ENCODE measurements at places on chromosomes 5 and 9. TPM values are rescaled to one million over a fixed set of nuclear protein-coding genes. Genes with fewer than 3 reads are reported as not detected.

GRCh38 chr5:57671371-57671770 is 188.8 kb upstream of the ACTBL2 start:
- DNase-seq = no peak
- H3K27ac ChIP-seq = no peak overlapping the region
- no peak overlapping the region for H3K4me3 ChIP-seq
- H3K27me3 ChIP-seq = no peaks in the 10 kb centered on the region

- no peak for DNase-seq
- no peaks in the 10 kb centered on the region for H3K36me3 ChIP-seq
- H3K4me1 ChIP-seq = no peaks in the 10 kb centered on the region
- H3K27ac ChIP-seq = no peak overlapping the region
- no peaks in the 10 kb centered on the region for H3K27me3 ChIP-seq
These were observed 181.8 kb upstream of the MEF2C start for GRCh38 chr5:89064736-89065135.

GRCh38 chr9:71791875-71792274 is 23.6 kb upstream of the CEMIP2 start:
- H3K4me1 ChIP-seq = no peaks in the 10 kb centered on the region
- no peaks in the 10 kb centered on the region for H3K27me3 ChIP-seq
- H3K36me3 ChIP-seq = no peaks in the 10 kb centered on the region
- DNase-seq = no peak
- no peak overlapping the region for H3K4me3 ChIP-seq

DNA sequence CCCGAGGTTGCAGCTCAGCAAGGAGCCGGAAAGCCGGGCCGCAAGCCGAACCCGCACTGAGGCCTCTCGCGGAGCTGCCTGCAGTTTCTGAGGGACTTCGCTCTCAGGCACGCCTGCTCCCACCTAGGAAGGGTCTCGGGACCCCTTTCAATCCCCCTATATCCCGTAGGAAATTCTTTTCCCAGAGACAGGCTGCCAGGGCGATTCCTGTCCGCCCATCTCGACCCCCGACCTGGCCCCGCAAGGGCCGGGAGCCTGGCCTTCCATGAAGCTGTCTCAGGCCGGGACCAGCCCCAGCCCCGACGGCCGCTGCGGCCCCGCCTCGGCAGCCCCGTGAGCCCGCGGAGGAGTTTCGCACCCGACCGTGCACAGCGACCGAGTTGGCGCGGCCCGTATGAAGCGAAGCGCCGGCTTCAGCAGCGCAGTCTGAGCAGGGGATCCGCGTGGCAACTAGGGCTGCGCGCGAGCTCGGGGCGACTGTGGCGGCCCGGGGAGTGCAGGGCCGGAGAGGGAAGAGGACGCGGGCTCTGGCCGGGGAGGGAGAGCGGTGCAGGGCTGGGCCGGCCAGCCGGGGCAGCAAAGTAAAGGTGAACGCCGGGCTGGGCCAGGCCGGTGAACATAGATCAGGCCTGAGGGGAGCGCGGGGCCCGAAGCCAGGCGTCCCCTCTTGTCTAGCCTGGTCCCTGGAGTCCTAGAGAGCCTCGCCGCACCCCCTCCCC is 977 bp upstream of the PRDM12 start:
- H3K27ac ChIP-seq = no peak overlapping the region
- H3K36me3 ChIP-seq = peaks cover 3% of the 10 kb centered on the region
- peak; percentile 50 for DNase-seq
- no peaks in the 10 kb centered on the region for H3K4me1 ChIP-seq
- peaks cover 93% of the 10 kb centered on the region for H3K27me3 ChIP-seq

- H3K36me3 ChIP-seq = no peaks in the 10 kb centered on the region
- H3K4me1 ChIP-seq = no peaks in the 10 kb centered on the region
- H3K27me3 ChIP-seq = no peaks in the 10 kb centered on the region
- no peak overlapping the region for H3K27ac ChIP-seq
- no peak for DNase-seq
These were observed 124.7 kb upstream of the LIFR start for GRCh38 chr5:38681029-38681706.

DNA sequence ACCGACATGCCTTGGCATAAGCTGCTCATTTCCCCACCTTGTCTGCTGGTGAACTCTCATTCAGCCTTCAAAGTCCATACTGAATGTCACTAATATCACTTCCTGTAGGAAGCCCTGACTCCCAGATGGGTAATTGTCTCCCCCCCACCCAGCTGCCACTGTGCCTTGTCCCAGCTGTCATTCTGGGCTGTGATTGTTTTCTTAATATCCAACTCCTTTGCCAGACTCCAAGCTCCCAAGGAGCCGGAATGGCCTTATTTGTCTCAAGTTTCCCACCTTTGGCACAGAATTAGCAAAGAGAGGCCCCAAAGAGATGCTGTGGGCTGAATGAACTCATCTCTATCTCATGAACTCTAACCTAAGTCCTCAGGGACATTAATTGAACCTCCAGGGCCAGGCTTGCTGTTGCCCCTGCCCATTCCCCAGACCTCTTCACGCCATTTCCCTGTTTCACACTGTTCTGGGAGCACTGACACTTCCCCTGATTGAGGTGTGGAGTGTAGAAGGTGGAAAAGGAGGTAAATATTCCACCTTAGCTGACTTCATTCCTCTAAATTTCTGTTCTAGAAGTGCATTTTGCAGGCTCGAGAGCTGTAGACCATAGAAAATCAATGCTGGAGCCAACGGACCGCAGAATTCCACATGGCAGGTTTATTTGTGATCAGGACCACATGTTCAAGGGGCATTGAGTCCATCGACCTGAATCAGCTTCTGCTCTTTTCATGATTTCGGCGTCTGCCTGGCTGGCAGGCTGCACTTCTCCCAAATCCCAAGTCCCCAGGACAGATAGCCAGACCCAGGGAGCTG is 4.9 kb upstream of the SH3PXD2B start:
- H3K4me1 ChIP-seq = no peaks in the 10 kb centered on the region
- H3K27ac ChIP-seq = no peak overlapping the region
- DNase-seq = no peak
- no peaks in the 10 kb centered on the region for H3K27me3 ChIP-seq
- peaks cover 8% of the 10 kb centered on the region for H3K36me3 ChIP-seq

GRCh38 chr5:82861701-82862100 is 215.5 kb downstream of the TMEM167A start:
- no peak overlapping the region for H3K27ac ChIP-seq
- H3K4me3 ChIP-seq = no peak overlapping the region
- no peaks in the 10 kb centered on the region for H3K4me1 ChIP-seq
- no peaks in the 10 kb centered on the region for H3K36me3 ChIP-seq

The BARX1 gene
- 1.2 TPM for total RNA-seq

DNA sequence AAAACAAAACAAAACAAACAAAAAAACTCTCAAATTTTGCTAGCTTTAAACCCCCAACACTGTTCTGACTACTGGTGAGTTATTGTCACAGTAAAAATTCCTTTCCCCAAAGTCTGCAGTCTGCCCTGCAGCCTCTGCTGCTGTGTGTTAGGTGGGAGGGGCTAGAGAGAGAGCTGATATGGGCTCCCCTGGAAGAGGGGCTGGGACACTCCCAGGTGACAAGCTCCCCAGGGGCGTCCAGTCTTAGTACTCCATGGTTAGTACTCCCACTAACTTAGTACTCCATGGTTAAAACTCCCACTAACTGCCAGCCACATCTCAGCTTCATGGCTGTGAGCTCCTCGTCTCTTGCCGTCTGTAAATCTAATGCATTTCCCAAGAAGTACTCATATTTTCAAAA is 191.9 kb downstream of the FANCC start:
- H3K36me3 ChIP-seq = no peaks in the 10 kb centered on the region
- peaks cover 10% of the 10 kb centered on the region for H3K4me1 ChIP-seq
- no peaks in the 10 kb centered on the region for H3K27me3 ChIP-seq
- no peak overlapping the region for H3K4me3 ChIP-seq
- no peak overlapping the region for H3K27ac ChIP-seq
- peak; percentile 26 for DNase-seq

GRCh38 chr9:130288926-130289690 is 23.5 kb downstream of the HMCN2 start:
- peaks cover 49% of the 10 kb centered on the region for H3K36me3 ChIP-seq
- no peaks in the 10 kb centered on the region for H3K27me3 ChIP-seq
- no peak overlapping the region for H3K4me3 ChIP-seq
- no peak for DNase-seq
- no peak overlapping the region for H3K27ac ChIP-seq
- H3K4me1 ChIP-seq = no peaks in the 10 kb centered on the region

The MAP1B gene
- total RNA-seq = 67.1 TPM

DNA sequence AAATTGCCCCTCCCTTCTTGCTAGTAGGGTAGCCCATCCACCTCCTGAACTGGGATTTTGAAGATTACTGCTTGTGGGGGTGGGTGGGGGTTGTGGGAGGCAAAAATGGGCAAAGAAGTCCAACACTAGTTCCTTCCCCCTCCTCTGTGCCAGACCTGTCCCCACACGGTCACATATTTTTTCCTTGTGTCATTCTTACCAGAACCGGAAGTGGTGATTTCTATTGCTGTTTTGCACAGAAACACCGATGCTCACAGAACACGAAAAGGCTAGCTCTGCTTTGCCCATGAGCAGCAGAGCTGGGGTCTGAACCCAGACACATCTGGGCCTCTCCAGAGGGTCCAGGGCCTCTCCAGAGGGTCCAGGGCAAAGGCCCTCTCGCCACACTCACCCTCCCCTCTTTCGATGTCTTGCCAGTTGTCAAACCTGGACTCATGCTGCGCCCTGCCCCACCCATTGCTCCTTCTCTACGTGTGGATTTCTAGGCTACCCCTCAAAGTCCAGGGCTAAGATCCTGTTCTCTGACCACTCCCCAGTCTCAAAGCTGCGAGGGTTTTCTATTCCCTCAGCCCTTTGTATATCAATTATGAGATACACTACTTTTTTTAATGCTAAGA is 264.4 kb upstream of the MSX2 start:
- no peaks in the 10 kb centered on the region for H3K4me1 ChIP-seq
- DNase-seq = no peak
- H3K36me3 ChIP-seq = no peaks in the 10 kb centered on the region
- no peak overlapping the region for H3K27ac ChIP-seq

GRCh38 chr5:14105718-14106410 is 37.3 kb upstream of the TRIO start:
- DNase-seq = no peak
- H3K4me3 ChIP-seq = no peak overlapping the region
- H3K27me3 ChIP-seq = peaks cover 4% of the 10 kb centered on the region
- 0 out of 2 replicates have a peak, but pooled peaks cover 3% of the 10 kb centered on the region for H3K4me1 ChIP-seq
- no peak overlapping the region for H3K27ac ChIP-seq

GRCh38 chr5:79436224-79436623 is 77.7 kb downstream of the HOMER1 start:
- H3K27ac ChIP-seq = no peak overlapping the region
- no peaks in the 10 kb centered on the region for H3K27me3 ChIP-seq
- H3K4me3 ChIP-seq = no peak overlapping the region
- H3K4me1 ChIP-seq = no peaks in the 10 kb centered on the region
- no peak for DNase-seq

DNA sequence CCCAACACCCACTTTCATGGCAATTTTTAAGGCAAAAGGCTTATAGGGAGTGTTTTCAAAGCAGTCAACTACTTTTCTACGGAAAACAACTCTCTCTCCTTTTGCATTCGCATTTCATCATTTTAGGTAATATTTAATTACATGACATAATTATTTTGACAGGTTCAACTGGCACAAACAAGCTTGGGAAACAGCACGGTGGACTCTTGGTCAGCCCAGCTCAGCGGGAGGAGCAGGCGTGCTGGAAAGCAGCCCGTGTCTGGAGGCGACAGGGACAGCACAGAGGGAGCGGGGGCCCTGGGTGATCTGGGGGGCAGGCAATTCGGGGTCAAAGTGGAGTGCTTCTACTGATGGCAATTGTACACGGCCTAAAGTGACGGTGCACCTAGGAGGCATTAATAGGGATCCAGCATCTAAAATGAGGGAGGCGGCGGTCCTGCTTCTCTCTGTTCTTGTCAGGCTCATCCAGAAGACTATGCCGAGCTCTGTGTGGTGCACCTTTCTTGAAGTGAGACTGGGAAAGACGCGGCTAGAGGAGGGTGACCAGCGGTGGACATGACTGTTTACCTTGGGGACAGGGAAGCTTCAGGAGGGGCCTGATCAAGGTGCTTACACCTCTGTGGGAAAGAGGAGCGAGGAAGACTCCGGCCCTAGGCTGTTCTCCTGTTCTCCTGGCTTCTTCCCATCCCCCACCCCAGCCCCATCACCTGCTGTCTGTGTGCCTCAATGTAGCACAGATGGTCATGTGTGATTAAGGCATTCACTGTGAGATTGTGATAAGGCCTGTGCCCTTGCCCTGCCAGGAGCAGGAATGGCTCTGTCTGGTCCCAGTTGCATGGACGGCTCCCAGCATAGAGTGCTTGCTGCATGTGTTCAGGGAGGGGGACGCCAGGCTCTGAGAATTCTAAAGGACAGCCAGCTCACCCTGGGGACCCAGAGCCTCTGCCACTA is 3.4 kb downstream of the MYMK start:
- no peak overlapping the region for H3K4me3 ChIP-seq
- peaks cover 4% of the 10 kb centered on the region for H3K4me1 ChIP-seq
- DNase-seq = no peak
- no peaks in the 10 kb centered on the region for H3K27me3 ChIP-seq
- H3K36me3 ChIP-seq = no peaks in the 10 kb centered on the region

DNA sequence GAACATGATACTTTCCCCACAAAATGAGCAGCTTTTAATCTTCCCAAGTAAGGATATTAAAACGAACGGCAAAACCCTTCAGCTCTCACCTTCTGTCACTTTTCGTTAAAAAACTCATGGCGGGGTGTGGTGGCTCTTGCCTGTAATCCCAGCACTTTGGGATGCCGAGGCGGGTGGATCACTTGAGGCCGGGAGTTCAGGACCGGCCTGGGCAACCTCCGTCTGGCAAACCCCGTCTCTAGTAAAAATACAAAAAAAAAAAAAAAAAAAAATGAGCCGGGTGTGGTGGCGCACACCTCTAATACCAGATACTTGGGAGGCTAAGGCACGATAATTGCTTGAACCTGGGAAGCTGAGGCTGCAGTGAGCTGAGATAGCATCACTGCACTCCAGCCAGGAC is 902 bp downstream of the TMED9 start:
- no peaks in the 10 kb centered on the region for H3K4me1 ChIP-seq
- H3K4me3 ChIP-seq = peak overlapping the region; percentile 100
- H3K36me3 ChIP-seq = peaks cover 46% of the 10 kb centered on the region
- no peak overlapping the region for H3K27ac ChIP-seq
- no peaks in the 10 kb centered on the region for H3K27me3 ChIP-seq
